ENCODE measurements at places on chromosomes 2 and 18. TPM values are rescaled to one million over a fixed set of nuclear protein-coding genes. Genes with fewer than 3 reads are reported as not detected.

OTX1 gene
- 4.2 TPM for total RNA-seq

DPP10 gene
- not detected for total RNA-seq

DNA sequence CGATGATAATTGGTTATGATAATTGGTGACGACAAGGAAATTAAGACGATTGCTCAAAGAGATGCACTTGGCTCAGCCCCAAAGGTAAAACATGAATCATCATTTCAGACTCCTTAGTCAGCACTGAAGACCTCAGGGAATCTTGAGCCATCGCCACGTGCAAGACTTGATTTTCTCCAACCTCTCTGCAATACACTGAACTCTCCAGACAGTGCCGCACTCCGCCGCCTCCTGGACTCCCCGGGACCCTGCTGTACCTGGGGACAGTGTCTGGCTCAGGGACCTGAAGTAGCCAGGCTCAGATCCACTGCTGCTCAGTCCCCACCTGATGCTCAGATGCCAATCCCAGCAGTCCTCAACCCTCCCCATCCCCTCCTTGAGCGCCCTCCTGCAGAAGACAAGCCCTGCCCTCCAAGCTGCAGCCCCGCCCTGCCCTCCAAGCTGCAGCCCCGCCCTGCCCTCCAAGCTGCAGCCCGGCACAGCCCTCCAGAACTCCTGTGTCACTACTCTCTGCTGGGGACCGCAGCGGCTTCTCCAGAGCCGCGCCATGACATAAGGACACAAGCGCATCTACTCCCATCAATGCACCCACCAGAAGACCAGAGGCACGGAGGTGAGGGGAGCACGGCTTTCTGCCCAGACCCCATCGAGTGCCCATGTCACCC is 1.1 kb downstream of the TMEM18 start:
- peak overlapping the region; percentile 48 for H3K27ac ChIP-seq
- peak overlapping the region; percentile 66 for H3K4me3 ChIP-seq

DNA sequence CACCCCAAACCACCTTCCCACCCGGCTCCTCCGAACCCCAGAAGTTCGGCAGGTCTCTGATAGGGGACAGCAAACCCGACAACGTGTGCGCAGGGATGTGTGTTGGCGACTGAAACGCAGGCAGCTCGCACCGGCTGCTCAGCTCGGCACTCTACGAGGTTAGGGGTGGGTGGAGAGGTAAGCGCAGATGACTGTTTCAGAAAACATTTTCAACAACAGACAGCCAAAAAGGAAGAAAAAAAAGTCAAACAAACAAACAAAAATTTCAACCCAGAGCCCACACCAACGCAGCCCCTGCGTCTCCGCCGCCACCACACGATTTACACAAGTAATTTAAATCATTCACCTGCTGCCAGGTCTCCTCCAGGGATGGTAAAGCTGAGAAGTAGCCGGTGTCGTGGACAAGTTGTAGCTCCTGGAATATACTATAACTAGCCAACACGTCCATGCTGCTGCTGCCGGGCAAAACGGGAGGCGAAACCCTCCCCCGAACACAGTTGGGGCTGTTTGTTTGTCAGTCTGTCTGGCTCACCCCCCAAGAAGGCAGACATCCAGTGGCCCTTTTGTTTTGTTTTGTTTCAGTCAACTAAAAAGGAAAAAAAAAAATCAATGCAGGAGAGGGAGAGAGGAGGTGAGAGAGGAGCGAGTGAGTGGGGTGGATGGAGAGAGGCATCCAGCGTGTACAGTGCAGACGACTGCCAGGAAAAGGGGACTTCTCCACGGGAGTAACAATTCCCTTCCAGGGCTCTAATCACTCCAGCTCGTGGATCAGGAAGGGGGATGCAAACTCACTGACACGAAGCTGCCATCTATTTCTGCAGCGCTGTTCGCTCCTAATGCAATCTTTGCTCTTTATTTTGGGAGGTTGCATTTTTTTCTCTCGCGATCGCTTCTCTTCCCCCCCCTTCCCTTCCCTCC is at the start of gene KLF7:
TSS of gene KLF7 (minus strand) at position 828 of the 918 bp plus-strand sequence. CDS start at position 448, 380 bp downstream.
- peak within 1 kb of the TSS; percentile 72 for H3K4me3 ChIP-seq
- H3K27ac ChIP-seq, result peak within 1 kb of the TSS; percentile 93
- DNase-seq, result no peak
- no peaks in the 10 kb centered on the region for H3K27me3 ChIP-seq

COL6A3 gene
- 0.69 TPM for total RNA-seq

DNA sequence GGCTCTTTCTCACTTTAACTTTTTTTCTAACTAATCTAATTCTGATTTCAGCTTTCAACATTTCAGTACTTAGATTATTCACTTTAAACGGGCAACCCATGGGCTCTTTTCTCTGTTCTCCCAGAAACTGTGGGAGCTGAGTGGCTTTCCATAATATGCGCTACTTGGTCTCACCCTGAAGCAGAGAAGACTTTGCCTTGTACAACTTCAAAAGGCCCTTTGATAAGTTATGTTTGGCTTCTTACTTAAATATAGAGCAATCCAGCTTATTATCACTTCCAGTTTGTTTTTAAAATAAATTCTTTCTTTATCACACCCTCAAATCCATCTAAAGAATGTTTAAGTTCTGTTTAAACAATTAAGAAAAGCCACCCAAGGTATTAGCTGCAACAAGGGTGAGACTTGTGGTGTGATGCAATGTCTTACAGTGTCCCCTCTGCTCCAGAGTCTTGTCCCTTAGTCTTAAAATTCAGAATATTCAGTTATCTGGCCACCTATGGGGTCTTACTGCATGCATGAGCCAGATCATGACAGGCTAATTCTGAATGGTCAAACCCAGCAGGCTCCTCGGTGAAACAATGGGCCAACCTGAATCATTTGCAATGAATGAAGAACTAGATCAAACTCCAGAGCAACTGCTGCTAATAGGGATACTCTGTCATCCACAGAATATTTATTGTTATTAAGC is 38.8 kb downstream of the GCG start:
- no peaks in the 10 kb centered on the region for H3K4me1 ChIP-seq
- no peak overlapping the region for H3K4me3 ChIP-seq
- H3K27ac ChIP-seq, result no peak overlapping the region
- no peak for DNase-seq
- no peaks in the 10 kb centered on the region for H3K27me3 ChIP-seq

DNA sequence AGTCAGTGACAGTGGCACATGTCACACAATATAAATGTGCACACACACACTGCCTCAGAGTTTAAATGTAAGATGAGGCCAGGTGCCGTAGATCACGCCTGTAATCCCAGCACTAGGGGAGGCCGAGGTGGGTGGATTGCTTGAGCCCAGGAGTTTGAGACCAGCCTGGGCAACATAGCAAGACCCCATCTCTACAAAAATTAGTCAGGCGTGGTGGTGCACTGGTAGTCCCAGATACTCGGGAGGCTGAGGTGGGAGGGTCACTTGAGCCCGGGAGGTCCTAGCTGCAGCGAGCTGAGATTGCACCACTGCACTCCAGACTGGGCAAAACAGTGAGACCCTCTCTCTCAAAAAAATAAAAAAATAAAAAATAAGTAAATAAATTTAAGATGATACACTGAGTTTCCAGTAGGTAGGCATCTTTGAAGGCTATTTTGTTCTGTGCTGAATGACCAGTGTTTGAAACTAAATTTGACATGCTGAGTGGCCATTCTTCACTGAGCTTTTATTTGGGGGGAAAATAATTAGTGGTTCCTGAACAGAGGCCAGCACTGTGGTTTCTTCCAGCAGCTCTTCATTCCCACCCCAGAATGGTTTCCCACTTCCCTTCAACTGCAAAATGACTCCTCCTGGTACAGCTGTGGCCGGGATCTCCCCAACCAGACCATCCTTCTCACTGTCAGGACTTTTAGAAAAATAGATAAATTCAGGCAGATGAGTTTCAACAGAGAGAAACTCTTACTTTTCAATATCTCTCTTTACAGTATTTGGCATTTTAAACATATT is 44.9 kb downstream of the PSMG2 start:
- no peaks in the 10 kb centered on the region for H3K27me3 ChIP-seq
- H3K27ac ChIP-seq, result no peak overlapping the region
- H3K4me1 ChIP-seq, result peaks cover 4% of the 10 kb centered on the region
- no peak for DNase-seq

BOK gene
- 39.1 TPM for total RNA-seq

OTOF gene
- total RNA-seq, result 0.41 TPM
